ENCODE measurements at places on chromosomes 1 and 21.

DNA sequence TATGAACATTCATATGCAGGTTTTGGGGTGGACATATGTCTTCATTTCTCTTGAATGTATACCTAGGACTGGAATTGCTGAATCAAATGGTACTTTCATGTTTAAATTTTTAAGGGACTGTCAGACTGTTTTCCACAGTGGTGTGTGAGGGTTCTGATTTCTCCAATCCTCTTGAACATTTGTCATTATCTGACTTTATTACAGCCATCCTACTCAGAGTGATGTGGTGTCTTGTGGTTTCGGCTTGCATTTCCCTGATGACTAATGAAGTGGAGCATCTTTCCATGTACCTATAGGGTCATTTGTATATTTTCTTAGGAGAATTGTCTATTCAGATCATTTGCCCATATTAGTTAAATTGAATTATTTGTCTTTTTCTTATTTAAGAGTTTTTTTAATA is 35.4 kb upstream of the ZNF281 start:
- DNase-seq = no peak

GRCh38 chr21:41703857-41704501 is 62.9 kb downstream of the RIPK4 start:
- no peak for DNase-seq

- peak; percentile 16 for DNase-seq
Measured at GRCh38 chr1:240691909-240692705, 80.2 kb upstream of the GREM2 start.

- DNase-seq = no peak
Measured at GRCh38 chr21:42276076-42276475, 39.1 kb downstream of the TFF3 start.

DNA sequence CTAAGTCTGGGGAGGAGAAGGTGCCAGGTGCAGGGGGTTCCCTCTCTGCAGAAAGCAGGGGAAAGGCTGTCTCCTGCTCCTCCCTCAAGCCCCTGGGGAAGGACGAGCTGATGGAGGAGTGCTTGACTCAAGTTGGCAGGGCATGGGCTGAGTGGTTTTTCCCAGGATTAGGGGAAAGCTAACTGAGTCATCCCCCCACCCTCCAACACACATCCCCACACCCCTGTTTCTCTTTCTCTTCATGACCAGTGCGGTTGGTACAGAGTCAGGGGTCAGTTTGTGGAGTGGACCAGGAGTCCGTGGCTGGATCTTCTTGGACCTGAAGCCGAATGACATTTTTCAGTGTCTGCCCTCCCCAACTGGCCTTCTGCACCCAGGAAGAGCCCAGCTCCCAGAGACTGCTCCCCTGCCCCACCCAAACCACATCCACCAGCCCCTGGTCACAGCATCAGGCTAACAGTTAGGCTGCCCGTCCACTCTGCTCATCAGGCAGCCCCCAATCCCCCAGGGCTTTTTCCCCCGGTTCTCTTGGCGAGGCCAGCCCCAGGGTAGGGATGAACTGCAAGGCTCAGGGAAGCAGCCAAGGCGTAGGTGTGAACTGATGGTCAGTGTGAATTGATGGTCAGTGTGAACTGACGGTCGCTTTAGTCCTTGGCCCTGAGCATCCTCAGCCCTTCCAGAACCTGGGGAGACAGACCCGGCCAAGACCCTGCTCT is 81.0 kb downstream of the PAX7 start:
- DNase-seq = no peak

GRCh38 chr1:171346881-171347280 is 32.9 kb downstream of the FMO4 start:
- no peak for DNase-seq

DNA sequence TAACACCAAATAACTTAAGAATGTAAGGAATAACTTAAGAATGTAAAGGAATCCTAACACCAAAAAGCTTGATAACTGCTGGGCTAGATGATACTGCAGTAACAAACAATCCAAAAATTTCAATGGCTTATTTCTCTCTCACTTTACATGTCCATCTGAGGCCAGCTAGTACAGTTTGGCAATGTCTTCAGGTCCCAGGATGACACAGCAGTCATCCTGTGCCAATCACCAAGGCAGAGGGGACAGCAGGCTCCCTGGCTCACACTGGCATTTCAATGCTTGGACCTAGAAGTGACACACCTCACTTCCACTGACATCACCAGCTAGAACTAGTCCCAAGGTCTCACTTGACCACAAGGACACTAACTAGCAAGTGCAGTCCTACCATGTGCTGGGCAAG is 15.3 kb downstream of the DNAJC11 start:
- no peak for DNase-seq

DNA sequence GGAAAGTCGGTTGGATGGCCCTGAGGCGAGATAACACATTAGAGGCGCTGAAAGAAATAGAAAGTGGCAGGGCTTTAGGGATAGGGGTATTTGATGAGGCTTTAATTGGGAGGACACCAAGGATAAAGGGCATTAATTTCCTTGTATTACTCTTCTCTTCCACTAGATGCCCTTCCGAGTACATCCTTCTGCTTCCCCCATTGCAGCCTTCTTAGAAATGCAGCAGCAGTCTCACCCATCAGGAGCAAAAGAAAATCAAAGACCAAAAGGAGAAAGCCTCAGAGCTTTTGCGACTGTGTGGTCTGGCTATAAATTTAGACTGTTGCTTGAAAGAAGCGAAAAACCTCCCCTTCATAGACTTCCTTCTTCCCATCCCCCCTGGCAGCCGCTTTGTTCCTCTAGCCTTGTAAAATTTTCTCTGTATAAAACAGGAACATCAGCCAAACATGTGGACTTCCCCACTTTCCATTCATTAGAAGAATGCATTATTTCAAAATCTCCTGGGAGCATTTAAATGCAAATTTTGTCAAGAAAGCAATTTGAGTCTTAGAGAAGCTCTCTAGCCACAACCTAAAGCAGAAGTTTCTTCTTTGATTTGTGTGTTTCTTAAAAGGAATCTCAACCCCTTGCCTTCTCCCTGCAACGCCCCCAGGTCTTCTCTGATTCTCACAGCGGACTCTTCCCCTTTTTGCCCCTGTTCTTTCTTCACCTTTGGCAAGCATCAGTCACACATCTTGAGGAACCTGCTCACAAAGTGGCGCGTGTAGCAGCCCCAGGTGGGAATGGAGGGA is 76.6 kb downstream of the NDUFS5 start:
- DNase-seq = no peak

DNA sequence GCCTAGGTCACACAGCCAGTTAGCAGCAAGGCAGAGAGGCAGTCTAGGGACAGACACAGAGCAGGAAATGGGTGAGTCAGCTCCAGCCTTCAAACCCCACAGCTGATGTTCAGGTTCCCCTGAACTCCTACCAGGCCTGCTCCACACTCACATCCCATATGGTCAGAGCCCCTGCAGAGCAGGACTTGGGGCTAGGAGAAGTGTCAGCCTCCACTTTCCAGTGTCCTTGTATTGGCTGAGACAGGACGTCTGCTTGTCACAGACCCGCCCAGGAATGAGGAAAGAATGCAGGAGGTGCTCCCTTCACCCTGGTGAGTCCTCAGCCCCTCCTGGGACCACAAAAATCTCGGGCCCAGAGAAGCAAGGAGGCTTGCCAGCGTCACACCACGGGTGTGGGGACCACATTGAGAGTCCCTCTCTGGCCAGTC is 92.5 kb downstream of the LACTBL1 start:
- DNase-seq = no peak

GRCh38 chr21:35401476-35401875 is 352.4 kb upstream of the RUNX1 start:
- no peak for DNase-seq

DNA sequence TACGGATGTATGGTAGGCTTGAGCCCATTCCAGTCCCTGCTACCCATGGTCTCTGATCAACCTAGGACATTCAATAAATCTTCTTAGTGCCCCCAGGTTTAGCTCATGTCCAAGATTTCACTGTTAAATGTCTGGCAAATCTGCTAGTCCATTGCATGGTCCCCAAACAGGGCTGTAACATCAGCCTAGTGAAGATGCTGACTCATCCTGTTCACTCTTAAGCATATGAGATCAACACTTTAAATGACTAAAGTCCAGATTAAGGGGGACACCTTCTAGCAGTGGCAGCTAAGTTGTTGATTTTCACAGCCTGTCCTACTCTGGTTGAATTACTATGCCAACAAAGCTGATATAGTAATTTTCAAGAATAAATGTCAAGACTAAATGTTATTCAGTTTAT is 46.5 kb upstream of the NUF2 start:
- no peak for DNase-seq

DNA sequence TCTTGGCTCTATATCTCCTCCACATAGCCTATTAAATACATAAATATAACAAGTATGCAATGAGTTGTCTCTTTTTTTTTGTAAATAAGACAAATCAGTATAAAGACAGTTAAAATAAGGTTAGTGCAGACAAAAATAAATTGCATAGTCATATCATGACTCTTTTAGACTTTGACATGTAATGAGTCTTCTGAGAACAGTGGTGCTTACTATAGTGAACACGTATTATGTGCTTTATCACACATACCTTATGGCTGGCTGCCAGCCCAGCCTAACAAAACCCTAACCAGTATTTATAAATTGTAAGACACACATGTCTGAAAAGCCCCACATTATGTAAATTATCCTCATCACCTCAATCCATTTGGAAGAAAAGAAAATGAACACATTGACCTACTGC is 29.1 kb upstream of the F13B start:
- no peak for DNase-seq

DNA sequence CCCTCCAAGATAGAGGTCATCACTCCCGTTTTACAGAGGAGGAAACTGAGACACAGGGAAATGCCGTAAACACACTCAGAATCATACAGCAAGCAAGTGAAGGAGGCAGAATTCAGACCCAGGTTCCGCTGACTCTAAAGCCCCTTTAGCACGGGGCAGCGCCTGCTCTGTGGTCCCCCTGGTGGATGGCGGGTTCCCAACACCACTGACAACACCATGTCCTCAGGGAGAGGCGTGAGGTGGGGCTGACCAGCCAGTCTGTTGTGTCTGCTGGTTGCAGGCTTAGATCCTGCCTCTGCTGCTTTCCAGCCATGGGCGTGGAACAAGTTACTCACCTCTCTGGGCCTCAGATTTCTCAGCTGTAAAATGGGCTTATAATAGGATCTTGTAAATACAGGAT is 617.3 kb downstream of the MATN1 start:
- DNase-seq = no peak

- no peak for DNase-seq
Measured at GRCh38 chr1:178682429-178682828, 42.6 kb upstream of the RALGPS2 start.

DNA sequence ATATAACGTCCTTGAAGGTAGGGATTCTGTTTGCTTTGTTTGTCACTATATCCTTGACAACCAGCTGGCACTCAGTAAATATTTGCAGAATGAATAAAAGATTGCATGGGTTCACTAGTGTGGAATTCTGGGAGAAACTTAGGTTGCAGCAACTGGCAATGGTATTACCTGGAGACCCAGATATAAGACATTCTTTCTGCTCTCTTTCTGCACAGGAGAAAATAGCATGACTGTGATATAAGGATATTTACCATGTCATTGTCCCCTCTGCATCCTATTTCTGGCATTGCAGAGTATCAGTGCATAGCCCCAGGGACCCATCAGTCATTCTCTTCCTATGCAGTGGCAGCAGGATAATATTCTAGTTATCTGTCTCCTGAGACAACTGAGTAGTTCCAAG is 308.9 kb upstream of the LRRC7 start:
- no peak for DNase-seq

DNA sequence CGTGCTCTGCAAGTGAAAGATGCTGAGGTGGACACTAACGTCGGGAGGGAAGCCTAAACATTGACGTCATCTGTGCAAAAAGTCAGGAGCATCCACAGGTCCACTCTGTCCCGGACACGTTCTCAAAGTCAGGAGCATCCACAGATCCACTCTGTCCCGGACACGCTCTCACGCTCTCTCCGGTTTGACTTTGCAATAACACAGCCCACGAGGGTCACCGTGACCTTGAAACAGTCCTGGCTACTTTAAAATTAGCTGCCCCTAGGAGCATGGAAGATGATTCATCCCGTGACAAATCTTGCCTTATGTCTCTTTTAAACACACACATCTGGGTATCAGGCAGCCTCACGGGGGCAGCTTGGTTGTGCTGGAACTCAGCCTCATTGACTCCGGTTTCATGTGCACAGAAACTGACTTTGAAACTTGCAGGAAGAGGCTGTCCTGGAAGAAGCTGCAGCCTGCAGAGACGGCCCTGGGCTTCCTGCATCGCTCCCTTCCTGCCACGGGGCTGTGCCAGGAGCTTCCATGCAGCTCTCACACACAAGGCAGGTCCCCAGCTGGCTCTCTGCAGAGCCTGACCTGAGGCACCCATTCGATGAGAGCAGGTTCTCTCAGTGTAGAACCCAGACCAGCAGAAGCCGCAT is 18.1 kb upstream of the COL18A1 start:
- no peak for DNase-seq

DNA sequence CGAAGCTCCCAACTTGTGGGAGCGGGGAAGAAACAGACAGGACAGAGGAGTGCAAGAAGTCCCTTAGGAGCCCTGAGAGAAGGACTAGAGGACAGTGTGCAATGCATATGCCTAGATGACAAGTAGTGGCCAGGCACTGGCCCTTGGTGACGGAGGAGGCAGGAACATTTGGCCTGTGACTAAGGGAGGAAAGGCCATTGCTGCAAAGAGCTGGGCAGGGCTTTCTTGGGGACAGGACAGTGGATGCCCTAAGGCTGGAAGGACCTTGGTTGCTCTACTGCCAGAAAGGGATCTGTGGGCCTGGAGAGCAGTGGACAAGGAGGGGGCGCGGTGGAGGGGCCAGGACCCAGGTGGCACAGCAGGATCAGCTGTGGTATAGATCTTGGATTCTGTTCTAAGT is 481.3 kb downstream of the CAMTA1 start:
- no peak for DNase-seq

GRCh38 chr1:216722821-216723220 is 408 bp downstream of the ESRRG start:
- DNase-seq = no peak

- DNase-seq = no peak
Measured at GRCh38 chr21:35882791-35883240, 177.5 kb downstream of the SETD4 start.

- no peak for DNase-seq
Measured at GRCh38 chr1:35553851-35554250, 3.4 kb downstream of the KIAA0319L start.

DNA sequence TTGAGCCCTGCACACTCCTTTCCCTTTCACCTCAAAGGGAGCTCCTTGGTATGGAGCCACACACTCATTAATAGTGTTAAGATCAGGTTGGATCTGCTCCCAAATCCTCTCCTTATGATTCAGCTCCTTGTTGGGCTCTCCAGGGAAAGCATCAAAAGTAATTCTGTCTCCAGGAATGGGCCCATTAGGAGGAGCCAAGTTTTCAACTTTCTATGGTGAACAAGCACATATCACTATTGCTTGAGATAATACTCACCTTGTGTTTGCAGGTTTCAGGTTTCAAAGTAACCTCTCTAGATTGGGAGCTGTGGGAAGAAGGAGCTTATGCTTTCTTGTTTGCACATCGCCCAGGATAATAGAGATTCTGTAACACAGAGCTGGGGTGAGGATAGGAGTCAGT is 164.8 kb downstream of the TNFSF18 start:
- DNase-seq = no peak

Data from left renal cortex interstitium (tissue), 4 donors.